Ecto neural progenitor cell (in vitro differentiated cells): ENCODE measurements at places on chromosomes 12 and 14.

DNA sequence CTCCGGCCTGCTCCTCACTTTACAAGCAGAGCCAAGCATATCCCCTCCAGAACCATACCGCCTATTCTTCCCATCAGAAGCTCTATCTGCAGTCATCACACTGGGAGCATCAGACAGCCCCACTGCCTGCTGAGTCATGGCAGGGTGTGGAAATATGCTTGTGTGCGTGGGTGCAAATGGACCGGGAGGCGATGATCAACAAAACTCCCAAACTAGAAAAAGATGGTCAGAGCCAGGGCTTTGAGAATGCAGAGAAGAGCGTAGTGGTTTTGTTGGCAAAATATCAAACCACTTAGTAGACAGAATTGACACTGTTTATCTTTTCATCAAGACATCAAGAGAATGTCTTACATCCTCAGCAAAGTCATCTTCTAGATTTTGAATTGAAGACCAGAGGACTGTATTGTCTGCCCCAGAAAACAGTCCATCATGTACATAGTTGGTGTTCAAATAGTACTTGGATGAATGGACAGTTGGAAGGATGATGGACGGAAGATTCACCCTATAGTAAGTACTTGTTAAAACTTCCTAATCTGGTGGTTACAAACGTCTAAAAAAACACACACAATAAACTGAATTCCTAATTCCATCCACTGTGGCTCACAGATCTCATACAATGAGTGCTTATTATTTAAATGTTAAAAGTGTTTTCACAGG lies 54.9 kb downstream of the VWF start:
- DNase-seq: no peak

DNA sequence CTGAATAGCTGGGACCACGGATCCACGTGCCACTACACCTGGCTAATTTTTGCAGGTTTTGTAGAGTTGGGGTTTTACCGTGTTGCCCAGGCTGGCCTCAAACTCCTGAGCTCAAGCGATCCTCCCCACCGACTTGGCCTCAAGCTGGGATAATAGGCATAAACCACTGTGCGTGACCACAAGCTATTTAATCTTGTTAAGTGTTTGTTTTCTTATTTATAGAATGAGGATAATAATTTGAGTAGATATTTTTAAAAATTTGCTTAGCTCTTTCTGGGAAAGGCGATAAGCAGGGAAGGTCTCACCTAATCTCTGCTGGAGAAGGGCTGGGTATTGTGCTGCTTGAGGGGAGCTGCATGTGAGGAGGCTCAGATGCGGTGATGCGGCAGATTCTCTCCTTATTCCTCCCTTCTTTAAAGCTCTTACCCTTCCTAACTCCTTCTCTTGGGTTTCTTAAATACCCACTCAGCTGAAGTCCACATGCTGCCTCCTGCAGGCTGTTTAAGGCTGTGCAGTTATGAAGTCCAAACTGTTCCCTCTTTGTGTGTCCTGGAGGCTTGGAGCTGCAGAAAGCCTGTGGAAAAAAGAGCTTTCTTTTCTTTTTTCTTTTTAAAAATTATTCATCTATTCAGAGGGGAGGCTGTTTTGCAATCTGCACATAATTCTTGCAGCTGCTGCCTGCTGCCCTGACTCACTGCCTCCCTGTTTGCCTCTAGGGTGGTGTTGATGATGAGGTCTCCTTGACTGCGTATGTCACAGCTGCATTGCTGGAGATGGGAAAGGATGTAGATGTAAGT lies 37.9 kb downstream of the A2ML1 start:
- peak; percentile 66 for DNase-seq

- no peak for DNase-seq
These were observed 107.9 kb upstream of the PMCH start for GRCh38 chr12:102305486-102305885.

DNA sequence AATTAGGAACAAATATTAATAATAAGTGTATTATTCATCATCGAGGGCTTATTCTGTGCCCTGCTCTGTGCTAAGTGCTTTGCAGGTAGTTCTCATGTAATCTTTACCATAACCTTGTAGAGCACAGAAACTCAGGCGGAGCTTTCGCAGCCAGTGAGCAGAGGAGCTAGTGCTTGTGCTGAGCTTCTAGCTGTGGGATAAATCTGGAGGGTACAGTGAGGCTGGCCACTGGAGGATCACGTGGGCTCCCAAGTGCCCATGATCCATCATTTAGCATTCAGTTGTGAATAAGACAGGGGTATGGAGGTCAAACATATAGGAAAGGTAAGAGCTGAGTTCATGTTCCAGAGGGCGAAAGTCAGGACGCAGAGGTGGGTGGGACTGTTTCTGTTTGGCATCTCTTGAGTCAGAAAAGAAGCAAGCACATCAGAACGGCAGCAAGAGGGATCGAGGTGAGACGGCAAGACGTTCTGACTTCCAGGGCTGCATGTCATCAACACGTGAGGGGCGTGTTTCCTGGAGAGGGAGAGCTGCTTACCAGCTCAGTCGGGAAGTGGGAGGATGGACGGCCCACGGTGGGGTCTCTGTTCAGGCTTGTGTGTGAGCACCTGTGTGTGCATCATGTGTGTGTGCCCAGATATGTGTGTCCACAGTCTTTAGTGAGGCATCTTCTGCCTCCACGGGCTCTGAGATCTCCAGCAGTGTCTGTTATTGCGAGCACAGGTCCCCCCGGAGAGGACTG lies 16.8 kb upstream of the KRT80 start:
- no peak for DNase-seq

GRCh38 chr14:97458661-97459579 lies 661.7 kb downstream of the VRK1 start:
- peak; percentile 60 for DNase-seq

GRCh38 chr12:102957339-102958050 lies at the start of gene ASCL1:
Gene ASCL1 (plus strand): TSS chr12:102957674. CDS start chr12:102958245, 571 bp downstream.
- DNase-seq: peak; percentile 81

DNA sequence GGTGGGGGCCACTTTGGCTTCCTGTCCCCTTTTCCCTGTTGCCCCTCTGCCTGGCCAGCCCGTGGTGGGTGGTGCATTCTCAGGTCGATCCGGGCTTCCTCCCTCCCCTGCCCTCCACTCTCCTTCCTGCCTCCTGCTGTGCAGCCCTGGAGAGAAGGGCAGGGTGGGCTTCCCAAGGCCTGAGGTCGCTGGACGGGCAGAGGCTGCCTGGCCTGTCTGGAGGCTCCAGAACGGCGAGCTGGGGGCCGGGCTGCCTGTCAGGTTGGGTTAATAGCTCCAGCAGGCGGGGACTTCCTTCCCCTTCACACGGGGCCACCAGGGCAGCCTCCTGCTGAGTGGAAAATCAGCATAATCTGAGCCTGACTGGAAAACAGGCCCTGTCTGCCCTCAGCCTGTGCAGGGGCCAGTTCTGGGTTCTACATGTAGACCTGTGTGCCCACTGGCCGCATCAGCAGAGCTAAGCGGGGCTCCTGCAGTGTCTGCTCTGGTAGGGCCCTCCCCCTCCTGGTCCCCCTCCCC lies 11.3 kb downstream of the KIF26A start:
- DNase-seq: peak; percentile 90

DNA sequence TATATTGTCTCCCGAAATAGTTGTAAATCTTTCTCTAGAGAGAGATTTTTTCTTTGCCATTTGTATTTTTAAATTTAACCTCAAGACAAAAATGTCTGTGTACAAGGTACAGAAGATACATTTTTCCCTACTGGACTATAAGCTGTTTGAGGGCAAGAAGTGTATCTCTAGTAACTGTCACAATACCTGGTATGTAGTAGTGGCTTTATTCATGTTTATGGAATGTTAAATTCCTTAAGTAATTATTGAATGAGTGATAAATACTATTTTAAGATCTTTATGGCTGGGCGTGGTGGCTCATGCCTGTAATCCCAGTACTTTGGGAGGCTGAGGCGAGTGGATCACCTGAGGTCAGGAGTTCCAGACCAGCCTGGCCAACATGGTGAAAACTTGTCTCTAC lies 24.4 kb upstream of the CDK17 start:
- DNase-seq: no peak

GRCh38 chr14:55789406-55789805 lies 209.4 kb downstream of the KTN1 start:
- no peak for DNase-seq

- DNase-seq: no peak
These were observed 4.6 kb downstream of the SSH1 start for GRCh38 chr12:108852674-108853309.

GRCh38 chr14:72619111-72619571 lies 274.8 kb downstream of the DPF3 start:
- DNase-seq: peak; percentile 45

DNA sequence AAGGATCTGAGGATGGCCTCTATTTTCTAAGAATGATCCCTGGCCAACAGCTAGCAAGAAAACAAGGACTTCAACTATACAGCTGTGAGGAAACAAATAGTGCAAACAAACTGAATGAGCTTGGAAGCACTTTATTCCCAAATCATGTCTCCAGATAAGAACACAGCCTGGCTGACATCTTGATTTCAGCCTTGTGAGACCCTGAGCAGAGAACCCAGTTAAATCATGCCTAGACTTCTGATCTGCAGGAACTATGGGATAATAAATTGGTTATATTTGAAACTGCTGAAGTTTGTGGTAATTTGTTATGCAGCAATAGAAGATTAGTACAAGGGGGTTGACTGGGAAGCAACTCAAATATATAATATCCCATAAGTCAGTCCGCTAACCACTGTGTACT lies 183.9 kb upstream of the BMP4 start:
- DNase-seq: no peak

DNA sequence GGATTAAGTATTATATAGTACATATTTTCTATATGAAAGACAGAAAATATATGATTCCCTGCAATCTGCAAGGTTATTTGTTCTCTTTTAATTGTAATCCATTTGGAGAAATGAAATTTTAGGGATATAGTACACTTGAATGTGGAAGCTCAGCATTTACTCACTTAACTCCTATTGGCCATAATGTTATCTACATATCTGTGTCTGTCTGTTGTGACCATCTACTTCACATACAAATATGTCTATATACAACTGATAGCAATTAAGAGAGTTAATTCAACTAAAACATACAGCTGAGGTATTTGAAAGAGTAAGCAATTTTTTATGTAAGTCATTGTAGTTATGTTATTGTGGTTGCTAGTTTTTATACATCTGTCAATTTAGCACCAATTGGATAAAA lies 12.9 kb downstream of the FOXG1 start:
- no peak for DNase-seq

DNA sequence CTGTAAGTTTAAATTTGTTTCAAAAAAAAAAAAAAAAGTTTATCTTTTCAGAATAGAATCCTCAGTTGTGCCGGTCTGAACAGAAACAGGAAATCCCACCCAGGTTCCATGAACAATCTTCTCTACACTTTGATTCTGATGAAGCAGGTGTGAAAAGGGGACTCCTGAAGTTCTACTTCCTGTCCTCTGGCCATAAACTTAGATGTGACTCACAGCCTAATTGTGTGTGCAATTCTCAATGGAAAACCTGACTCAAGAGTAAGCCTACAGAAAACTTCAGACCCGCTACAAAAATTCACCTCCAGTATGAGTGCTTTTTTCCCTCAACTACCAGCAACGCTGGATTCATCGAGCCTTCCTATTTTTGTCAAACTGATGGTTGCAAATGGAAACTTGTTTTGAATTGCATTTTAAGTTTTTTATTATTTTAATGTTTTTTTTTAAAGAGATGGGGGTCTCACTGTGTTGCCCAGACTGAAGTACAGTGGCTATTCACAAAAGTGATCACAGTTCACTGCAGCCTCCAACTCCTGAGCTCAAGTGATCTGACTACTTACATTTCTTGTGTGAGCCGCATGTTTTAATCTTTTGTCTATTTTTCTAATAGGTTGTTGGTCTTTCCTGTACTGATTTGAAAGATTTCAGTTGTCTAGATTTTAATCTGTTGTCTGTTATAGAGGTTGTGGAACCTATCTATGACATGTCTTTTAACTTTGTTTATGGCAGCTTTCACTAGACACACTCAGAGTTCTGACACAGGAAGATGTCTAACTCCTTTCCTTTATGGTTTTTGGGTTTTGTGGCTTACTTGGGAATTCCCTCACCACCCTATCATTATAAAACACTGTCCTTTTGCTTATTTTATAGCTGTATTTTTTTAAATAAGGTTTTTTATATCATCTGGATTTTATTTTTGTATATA lies 37.6 kb downstream of the ATG14 start:
- no peak for DNase-seq

- DNase-seq: no peak
These were observed 9.0 kb downstream of the ACTN1 start for GRCh38 chr14:68970038-68970612.
